ENCODE measurements at places on chromosomes 5 and 9.
A peak's percentile ranks its signal among the peaks of the same experiment; 100 is the strongest.

- DNase-seq, result no peak
Observed at GRCh38 chr5:124735169-124735858, 11.1 kb downstream of the ZNF608 start.

GRCh38 chr9:86175743-86176456 is 76.5 kb upstream of the GOLM1 start:
- no peak for DNase-seq

DNA sequence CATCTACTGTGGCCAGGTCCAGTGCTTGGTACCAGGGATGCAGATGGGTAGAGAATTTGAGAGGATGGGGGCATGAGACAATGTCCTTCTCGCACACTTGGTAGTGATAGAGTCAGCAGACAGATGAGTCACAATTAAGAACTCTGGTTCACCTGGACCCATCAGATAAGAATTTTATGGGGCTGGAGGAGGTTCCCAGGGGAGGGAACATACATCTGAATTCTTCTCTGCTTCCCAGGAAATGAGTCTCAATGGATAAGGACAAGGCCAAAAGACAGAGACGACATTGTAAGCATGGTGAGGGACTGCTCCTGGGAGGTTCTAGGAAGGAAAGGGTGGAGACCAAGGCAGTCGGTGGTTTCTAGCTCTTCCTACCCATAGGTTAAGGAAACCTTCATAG is 5.3 kb downstream of the SLC4A9 start:
- no peak for DNase-seq

GRCh38 chr9:93577078-93577974 is 942 bp downstream of the PHF2 start:
- DNase-seq, result peak; percentile 30

DNA sequence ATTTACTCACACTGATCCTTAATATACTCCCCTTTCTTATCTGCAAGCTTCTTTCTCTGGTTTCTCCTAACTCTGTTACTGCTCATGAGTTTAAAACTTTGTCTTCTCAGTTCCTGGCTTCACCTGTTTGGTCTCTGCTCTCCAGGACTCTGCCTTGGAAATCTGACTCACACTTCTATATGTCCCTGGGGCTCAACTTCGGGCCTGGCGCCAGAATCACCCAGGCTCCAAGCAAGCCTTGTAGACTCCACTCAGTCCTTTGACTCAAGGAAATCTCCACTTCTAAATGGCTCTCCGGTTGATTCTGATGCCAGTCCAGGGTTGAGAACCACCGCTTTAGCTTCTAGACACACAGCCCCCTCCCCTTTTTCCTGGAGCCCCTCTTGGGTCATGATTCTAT is 57.8 kb downstream of the TMC1 start:
- DNase-seq, result no peak

DNA sequence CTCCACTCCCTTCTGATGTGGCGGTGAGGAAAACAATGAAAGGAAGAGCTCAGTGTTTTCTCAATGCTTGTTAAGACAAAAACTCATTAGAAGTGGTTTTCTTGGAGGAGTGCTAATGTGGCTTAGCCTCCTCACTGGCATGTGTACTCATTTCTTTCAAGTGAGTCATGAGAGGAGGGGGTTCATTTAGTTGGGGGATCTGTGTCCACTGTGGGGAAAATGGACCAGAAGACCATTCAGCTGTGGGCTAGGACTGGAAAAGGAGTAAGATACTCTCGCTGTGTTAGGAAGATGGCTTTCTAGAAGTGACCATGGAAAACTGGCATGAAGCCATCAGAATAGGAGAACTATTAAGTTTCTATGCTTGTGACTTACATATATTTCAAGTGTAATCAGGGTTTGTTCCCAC is 23.5 kb downstream of the KLF9 start:
- DNase-seq, result no peak

Data from CD8-positive, alpha-beta memory T cell (primary cell).